ENCODE measurements at places on chromosomes 3 and 15. TPM values are rescaled to one million over a fixed set of nuclear protein-coding genes. Genes with fewer than 3 reads are reported as not detected.
A peak's percentile ranks its signal among the peaks of the same experiment; 100 is the strongest.

- DNase-seq, result peak; percentile 59
These were observed 17.9 kb upstream of the SKIC8 start for GRCh38 chr15:78317145-78317836.

DNA sequence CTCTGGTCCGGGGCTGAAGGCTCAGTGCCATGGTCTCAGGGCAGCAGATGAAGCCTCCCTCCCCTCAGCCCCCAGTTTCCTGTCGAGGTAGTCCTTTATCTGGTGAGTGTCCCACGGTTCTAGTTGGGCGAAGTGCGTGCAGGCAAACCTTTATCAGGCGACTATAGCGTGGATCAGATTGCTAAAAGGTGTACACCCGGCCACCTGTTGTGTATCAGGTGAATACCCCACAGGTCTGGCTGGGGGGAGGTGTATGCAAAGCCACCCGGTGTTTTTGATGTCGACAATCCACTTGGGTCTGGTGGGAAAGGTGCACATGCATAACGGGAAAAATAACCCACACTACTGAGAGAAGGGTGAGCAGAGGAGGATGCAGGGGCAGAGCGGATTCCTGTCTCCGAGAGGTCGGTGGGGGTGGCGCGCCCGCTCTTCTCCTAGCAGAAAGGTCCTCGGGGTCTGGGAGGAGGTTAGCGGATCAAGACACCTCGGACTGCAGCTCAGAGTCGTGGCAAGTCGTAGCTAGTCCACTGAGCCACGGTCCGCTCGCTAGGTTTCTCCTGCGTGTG, 507 bp downstream of the SLC12A6 start:
- DNase-seq, result no peak

- DNase-seq, result no peak
These were observed 296.6 kb downstream of the NR2F2 start for GRCh38 chr15:96627031-96627568.

- DNase-seq, result no peak
These were observed 63.0 kb downstream of the LINGO1 start for GRCh38 chr15:77569729-77570125.

SLC9A9 gene
- total RNA-seq, result 2.4 TPM

LRRC31 gene
- total RNA-seq, result 2.8 TPM

Data from Calu3 (cell line).